Kidney epithelial cell (primary cell): ENCODE measurements at places on chromosomes 2 and 18. TPM values are rescaled to one million over a fixed set of nuclear protein-coding genes. Genes with fewer than 3 reads are reported as not detected.

GRCh38 chr2:47194410-47194809, 39.3 kb upstream of the STPG4 start:
- DNase-seq: no peak

GRCh38 chr2:175926272-175926671, 75.8 kb downstream of the LNPK start:
- DNase-seq: no peak

- DNase-seq: no peak
Measured at GRCh38 chr18:33839452-33840211, 261.6 kb downstream of the ASXL3 start.

MAIP1 gene
- total RNA-seq: 27.0 and 29.5 TPM in 2 replicates

CYRIA gene
- total RNA-seq: 3.0 and 4.2 TPM in 2 replicates

SCN9A gene
- total RNA-seq: 7.2 and 8.1 TPM in 2 replicates

TBR1 gene
- 0.08 TPM in 1 of 2 replicates, not detected in the other for total RNA-seq

DNA sequence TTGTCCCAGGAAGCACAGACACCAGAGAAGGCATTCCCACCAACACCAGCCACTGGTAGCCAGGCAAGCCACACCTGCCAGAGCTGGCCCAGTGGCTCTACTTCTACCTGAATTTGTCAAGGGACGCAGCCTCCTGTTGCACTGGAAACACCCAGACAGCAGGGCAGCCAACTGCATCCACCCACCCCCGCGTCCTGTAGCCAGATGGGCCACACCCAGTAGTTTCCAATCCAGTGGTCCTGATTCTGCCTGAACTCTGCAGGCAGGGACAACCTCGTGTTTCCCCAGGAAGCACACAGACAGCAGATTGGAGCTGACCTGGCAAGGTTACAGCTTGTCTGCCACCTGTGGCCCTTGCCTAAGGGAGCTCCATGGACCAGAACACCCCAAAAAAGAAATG, 18.2 kb downstream of the PFN4 start:
- no peak for DNase-seq

UGT1A1 gene
- not detected in 2 replicates for total RNA-seq

GRCh38 chr2:3970791-3971651, 267.6 kb downstream of the DCDC2C start:
- DNase-seq: no peak

- DNase-seq: no peak
Measured at GRCh38 chr2:135451966-135452365, 79.1 kb downstream of the ZRANB3 start.

NYAP2 gene
- not detected in 2 replicates for total RNA-seq

DNA sequence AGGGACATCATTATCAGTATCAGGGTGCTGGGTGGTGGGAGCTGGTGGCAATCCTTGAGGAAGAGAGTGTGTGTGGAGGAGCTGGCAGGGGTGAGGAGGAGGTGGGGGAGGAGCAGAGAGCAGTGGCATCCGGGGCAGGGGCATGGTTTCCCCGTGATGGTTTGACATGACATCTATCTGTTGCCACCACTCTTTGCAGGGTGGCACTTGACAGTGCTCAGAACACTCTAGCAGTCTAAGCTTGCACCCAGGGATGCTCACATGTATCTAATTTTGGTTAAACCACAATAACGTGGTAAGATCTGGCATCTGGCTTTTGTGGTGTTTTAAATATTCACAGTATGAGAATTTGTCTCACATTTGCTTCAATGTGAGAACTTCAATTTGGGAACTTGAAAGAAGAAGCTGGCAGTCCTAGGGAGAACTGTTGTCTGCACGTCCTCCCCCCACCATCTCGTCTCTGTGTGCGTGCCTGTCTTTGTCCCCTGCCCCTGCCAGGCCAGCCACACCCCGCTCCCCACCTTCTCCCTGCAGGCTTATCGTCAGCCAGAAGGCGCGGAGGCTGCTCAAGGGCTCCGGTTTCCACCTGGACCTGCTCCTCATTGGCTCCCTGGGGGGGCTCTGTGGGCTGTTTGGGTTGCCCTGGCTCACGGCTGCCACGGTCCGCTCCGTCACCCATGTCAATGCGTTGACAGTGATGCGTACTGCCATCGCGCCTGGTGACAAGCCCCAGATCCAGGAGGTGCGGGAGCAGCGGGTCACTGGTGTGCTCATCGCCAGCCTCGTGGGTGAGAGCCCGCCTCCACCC, 11.7 kb downstream of the SLC4A3 start:
- no peak for DNase-seq

DNA sequence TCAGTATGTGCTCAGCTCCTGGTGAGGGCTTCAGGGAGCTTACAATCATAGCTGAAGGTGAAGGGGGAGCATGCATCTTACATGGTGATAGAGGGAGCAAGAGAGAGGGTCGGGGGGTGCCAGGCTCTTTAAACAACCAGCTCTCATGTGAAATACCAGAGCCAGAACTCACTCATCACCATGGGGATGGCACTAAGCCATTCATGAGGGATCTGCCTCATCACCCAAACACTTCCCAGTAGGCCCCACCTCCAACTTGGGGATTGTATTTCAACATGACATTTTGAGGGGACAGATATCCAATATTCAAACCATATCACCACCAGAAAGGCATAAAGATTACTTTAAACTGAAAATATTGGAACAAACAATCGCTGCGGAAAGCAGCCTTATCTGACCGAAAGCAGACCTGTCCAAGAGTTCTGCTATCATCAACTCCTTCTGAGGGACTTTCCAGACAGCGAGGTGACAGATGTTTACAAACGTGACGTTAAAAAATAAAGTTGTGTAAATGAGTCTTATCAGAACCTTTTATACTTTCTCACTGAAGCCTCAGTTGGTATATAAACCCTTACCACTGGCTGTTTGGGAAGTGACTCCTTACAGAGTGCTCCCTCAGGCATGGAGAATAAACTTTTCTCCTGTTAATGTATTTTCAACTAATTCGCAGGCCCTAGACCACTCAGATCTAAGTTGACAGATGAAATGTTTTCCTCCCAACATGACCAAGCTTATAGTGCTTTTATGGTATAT, 35.5 kb upstream of the PTH2R start:
- DNase-seq: no peak

LIMS4 gene
- total RNA-seq: 4.5 and 4.9 TPM in 2 replicates

DNA sequence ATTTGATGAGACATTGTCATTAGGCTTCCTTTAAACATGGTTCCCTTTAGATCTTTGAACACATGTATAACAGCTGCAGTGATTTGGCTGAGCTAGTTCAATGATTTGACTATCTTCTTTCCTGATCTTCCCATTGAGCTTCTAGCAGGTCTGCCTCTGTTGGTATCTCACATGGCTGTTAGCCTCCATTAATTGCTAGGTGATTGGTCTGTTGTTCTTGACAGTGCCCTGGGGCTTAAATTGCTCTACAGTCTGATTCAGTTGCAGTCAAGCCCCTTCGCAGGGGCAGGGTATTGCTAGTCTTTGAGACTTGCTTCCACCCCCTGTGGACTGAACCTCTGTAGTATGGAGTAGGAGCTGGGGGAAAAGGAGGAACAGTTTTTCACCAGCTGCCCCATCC, 24.1 kb downstream of the SKA1 start:
- DNase-seq: no peak

NOL4 gene
- total RNA-seq: 0.42 TPM in 1 of 2 replicates, not detected in the other

- no peak for DNase-seq
Measured at GRCh38 chr2:112646791-112647689, 1.3 kb downstream of the SLC20A1 start.

CCT7 gene
- total RNA-seq: 254 and 277 TPM in 2 replicates

- DNase-seq: no peak
Measured at GRCh38 chr2:217650229-217650628, 352.6 kb downstream of the TNS1 start.

DNA sequence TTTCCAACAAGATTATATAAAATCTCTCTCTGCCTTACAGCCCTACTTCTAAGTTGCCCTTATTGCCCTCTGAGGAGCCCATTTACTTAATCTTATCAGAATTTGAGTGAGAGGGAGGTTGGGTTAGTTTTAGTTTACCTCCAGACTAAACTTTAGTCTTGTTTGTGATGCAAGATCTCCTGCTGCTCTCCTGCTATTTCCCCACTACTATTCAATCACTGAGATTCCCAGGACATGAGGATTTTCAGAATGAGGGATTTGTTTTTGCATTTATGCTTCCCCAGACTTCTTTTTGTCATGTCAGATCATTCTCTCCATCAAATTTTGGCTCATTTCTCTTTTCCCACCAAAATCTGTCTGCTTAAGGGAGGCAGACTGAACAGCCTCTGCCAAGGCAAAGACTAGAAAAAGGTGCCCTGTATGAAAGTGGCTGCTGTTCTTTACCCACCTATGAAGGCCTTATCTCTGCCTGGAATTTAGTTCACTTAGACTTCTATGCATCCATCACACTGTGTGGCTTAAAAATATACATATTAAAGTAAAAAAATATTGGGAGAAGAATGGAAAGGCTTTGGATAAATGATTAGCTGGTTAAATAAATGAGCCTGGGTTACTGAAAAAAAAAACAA, 401.3 kb downstream of the PID1 start:
- no peak for DNase-seq

DNA sequence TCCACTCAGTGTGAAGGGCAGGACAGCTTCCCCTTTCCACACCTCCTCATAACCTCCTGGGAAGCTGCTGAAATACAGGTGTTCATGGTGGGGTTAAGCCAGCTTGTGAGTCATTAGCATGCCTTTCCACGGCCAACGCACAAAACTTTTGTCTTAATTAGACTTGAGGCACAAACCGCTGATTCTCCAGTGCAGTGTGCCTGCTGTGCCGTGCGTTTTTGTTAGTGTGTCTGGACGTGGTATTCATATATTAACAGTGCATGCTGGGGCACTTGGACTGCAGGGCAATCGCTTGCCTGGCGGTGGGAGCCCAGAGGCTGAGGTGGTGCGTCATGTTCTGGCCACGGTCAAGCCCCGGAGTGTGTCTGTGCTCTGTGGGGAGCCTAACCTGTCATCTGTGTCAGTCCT, 156.2 kb downstream of the SH3RF3 start:
- peak; percentile 38 for DNase-seq

DNA sequence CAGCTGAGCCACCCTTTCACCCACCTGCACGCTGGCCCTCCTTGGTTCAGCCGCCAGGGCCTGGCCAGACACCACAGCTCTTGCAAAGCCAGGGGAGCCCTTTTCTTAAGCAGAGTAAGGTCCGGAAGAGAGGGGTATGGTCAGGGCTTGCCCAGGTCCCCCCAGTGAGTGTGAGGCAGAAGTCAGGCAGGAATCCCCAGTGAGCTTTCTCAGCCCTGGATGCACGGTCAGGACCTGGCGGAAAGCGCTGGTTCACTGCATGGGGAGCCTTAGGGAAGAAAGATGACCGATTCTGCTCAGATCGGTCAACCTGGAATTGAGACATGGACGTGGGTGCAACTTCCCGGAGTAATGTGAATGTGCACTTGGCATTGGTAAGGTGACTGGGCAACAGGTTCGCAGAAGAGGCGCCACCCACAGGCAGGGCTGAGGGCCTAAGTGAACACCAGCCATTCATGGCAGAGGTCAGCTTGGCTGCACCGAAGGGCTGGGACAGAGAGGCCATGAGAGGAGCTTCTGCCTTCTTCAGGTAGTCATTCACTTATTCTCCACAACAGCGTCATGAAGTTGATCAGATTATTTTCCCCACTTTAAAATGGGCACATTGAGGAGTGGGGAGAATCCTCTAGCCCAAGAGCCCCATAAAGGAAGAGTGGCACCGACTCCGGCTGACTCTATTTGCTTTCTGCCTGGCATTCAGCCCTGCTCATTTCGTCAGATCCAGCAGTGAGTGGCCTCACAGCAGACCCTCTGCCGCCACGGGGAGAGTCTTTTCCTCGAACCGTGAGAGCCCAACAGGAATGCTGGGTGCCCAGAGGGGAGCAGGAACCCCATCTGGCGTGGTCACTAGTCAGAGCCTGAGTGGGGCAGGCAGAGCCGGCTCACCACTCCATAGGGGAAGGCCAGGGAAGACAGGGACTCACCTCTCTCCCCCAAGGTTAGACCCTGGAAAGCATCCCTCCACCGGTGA, 35.8 kb downstream of the SCTR start:
- DNase-seq: no peak

DNA sequence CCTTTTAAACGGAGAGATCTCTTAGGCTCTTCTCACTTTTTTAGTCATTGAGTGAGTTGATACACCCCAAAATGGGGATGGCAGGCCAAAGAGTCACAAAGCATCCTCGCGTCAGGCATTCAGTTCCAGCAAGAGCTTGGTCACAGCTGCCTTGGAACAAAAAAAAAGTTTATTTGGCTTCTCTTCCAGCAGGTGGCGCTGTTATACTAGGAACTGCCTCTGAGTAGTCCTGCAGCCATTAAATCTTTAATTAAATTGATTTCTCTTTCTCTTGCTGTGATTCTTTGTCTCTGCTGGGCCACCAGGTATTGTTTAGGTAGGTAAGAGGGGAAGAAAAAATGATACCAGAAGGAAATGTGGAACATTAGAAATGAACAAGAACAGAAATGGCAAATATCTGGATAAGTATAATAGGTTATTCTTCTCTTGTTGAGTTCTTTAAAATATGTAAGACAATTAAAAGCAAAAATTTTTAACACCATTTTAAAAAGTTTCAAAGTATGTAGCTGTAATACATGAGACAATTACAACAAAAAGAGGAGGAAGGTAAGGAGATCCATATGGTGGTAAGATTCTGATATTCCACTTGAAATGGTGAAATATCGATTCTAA, 175.1 kb downstream of the GALNT1 start:
- DNase-seq: no peak

DNA sequence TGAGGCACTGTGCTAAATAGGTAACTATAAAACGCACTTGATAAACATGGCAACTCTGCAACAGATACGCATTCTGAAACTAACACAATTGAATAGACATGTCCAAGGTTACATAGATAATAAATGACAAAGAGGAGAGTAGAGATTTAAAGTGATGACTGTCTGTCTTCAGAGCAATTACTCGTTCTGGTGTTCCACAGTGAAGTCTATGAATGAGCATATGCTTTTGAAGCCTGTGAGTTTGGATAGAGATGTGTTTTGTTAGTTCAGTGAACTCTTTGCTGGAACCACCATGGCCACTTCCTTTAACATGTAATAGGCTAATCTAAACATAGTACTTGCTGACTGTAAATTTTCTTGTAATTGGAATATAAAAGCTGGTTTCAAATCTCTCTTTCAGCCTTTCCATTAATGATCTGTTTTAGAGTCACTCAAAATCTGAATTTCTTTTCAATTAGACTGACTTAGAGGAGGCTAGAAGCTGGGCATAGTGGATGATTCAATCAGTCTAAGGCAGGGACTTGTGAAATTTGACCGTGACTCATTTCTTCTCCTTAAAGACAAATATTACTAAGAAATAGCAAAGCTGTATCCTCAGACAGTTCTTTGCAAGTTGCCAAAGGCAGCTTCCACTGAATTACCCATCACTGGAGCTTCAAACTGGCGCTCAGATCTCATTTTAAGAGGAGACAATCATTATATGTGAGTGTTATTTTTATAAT, 1130.1 kb upstream of the CELF4 start:
- DNase-seq: peak; percentile 5
